Stimulated activated CD8-positive, alpha-beta memory T cell treated with anti-CD3 and anti-CD28 coated beads, Interleukin-4, amount 100 ng/mL, for 1 hour (primary cell): ENCODE measurements at places on chromosomes 1 and 21.

- DNase-seq = no peak
These were observed 10.2 kb upstream of the RNF186 start for GRCh38 chr1:19825298-19825697.

GRCh38 chr21:21713651-21714180 lies 715.5 kb downstream of the NCAM2 start:
- no peak for DNase-seq

DNA sequence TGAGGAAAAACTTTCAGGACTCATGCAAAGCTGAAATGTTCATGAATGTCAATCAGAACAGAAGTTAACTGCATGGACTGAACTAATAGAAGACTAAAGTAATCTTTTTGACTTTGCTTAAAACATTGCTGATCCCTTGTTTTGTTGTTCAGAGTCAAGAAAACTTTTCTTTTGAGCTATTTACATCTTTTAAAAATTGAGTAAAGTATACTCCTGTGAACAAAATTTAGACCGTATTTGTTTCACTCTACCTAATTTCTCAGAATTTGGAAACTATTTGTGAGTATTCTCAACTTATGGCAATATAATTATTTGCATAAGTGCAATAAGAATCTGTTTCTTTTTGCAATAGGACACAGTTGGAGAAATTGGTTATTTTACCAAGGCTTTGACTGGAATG lies 41.1 kb downstream of the INPP5B start:
- no peak for DNase-seq

DNA sequence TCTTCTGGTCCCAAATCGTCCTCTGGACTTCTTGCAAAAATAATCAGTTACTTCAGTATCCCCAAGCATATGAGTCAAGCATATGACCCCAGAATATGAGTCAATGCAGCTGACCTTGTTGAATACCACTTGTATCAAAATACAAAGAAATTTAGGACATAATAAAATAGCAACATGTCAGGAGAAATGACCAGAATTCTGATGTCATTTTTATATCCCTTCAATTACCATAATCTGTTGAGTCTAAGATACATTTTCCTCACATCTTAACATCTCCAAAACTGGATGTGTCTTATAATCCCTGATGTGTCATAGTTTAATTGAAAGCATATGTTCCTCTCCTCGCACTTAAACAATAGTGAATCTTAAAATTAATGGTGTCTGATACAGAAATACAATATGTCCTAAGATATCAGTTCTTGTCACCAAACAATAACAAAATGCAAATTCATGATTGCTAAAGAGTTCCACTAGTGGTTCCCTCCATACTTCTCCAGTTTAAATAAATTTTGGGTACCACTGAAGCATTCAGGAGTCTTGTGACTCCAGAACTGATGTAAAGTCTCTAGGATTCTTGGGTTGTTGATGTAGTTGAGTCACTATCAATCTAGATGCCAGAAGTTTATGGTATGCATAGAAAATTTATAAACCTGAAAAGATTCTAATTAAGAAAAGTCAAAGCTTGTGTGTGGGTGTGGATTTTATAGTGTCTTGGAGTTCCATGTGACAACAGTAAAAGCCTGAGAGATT lies 41.8 kb downstream of the KIFAP3 start:
- no peak for DNase-seq

DNA sequence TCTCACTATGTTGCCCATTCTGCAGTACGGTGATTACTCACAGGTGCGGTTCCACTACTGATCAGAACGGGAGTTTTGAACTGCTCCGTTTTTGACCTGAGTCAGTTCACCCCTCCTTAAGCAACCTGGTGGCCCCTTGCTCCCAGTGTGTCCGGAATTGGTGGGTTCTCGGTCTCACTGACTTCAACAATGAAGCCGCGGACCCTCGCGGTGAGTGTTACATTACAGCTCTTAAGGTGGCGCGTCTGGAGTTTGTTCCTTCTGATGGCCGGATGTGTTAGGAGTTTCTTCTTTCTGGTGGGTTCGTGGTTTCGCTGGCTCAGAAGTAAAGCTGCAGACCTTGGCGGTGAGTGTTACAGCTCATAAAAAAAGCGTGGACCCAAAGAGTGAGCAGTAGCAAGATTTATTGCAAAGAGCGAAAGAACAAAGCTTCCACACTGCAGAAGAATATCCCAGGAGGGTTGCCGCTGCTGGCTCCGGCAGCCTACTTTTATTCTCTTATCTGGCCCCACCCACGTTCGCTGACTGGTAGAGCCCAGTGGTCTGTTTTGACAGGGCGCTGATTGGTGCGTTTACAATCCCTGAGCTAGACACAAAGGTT lies 17.6 kb upstream of the PARP1 start:
- DNase-seq = no peak

DNA sequence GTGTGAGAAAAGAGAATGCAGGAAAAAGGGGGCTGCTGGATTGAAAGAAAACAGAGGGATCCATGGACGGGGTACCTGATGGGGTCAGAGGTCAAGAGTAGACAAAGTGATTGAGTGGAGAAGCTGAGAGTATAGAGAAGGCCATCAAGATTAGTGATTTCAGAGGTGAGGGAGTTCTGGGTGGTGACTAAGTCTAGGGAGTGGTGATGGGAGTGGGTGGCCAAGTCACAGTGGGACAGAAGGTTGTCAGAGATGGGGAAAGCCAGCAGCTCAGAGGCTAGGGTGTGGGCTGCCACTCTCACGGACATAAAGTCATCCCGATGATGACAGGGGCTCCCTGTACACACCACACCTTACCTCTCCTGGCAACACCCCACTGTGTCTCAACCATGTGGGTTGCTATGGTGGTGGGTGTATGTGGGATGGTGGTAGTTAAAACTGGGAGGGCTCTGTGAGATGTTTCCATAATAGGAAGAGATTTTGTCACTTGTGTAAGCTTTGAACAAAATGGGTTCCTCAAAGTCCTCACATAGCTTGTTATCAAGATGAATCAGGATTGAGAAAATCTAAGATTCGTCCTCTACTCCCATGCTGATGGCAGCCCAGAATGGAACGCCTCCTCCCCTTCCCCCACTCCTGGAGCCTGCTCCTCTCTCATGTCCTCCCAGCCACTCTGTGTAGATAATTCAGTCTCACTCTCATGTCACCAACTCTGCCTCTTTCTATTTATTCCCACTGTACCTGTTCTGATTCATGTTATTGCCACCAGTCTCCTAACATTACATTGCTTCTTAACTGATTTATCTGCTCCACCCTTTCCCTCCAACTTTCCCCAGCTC lies 20.3 kb upstream of the CSF1 start:
- DNase-seq = no peak

GRCh38 chr1:162134646-162135045 lies 65.2 kb downstream of the NOS1AP start:
- no peak for DNase-seq
